GM06990 (cell line): ENCODE measurements at places on chromosomes 16 and 17.

DNA sequence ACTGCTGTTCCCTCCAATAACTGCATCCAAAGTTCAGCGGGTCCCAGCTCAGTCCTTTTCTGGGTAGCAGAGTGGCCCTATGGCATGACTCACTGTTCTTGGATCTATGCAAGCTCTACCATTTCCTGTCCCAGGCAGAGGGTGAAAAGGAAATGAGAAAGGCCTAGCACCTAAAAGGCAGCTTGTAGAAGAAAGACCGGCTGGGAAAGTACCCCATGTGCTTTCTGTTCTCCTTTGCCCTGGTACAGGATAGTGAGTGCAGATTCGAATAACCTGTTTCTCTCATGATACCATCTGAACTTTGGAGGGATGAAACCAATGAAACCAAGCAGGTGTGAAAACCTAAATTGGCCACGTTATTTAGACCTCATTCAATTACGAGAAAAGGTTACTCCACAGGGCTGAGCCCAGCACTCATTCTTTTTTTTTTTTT is 12.7 kb upstream of the HASPIN start:
- peak; percentile 88 for DNase-seq

GRCh38 chr17:59399914-59400313 is 68.5 kb downstream of the YPEL2 start:
- no peak for DNase-seq

DNA sequence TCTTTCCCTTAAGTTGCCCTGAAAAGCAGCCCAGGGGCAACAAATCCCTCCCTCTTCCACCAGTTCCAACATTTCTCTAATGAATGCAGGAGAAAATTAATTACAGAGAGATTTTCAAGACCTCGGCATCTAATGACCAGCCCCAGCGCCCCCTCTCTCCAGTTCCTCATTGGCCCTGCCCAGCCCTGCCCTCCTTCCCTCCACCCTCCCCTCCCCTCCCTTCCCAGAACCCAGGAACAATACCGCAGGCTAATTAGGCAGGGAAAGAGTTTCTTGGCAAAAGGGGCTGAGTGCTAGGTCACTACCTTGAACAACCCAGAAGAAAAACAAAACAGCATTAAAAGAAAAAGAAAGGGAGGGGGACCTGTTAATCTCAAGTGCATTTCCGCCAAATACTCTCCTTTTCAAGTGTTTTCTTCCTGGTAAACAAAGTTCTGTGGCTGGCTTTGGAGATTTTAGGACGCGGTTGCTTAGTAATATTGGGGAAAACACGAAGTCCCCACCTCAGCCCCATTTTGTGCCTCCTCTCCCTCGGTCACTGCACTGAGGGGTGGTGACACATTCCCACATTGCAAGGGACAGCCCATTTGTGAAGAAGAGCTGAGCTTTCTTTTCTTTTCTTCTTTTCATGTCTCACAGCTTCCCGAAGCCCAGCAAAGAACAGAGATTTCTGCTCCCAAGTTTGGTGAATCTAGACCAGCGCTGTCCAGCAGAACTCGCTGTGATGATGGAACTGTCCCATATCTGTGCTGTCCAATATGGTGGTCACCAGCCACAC is 215.4 kb downstream of the SOX9 start:
- no peak for DNase-seq

DNA sequence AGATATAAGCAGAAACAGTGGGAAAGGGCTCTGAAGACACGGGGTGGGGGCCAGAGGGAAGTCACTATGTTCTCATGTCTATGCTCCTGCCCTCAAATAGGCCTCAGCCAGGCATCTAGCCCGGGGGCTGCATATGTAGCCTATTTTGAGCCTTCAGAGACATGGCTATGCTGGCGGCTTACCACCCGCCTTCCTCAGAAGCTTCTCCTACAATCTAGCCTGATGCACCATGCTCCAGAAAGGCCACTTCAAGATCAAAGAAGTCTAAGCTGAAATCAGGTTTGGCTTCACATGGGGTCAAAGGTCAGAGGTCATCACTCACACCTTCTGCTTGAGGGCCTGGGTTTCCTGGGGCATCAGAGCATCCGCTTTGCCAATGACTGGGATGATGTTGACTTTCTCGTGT is 1.6 kb downstream of the SEPTIN1 start:
- DNase-seq = no peak

GRCh38 chr17:78344666-78345065 is 15.2 kb downstream of the SOCS3 start:
- DNase-seq = no peak

DNA sequence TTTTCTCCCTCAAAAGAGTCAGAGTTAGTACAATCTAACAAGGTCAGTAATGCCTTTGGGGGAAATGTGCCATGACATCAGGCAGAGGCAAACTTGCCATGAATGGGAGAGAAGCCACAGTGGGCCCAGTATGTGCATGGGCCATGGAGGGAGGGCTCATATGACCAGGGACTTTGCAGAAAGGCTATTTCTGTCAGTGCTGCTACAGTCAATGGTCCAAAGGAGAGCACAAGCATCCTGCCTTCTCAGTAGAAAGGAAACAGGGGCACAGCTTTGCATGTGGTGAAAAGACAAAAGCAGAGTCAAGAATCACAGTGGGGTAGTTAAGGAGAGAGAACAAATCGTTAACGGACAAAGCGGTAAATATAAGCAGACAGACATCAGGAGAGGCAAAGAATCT is 11.2 kb upstream of the CORO6 start:
- DNase-seq = no peak

GRCh38 chr16:61684541-61684940 is 351.7 kb downstream of the CDH8 start:
- DNase-seq = no peak

GRCh38 chr16:60655514-60656153 is 1380.6 kb downstream of the CDH8 start:
- no peak for DNase-seq

DNA sequence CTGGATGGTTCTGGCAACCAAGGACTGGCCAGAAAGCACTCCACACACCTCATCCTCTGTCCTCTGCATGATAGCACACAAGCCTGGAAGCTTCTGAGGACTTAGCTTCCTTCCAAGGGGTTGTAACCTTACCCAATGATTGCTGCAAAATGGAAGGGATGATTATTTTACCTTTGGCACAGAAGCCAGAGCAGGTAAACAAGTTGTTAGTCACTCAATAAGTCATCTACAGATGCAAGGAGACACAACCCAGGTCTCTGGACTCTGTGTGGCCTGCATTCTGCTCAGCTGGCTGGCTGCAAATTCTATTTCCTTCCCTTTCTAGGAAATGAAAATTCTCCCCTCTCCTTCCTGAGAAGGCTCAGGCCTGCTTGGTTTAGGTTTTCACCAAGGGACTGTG is 26.7 kb upstream of the DYNLL2 start:
- no peak for DNase-seq

DNA sequence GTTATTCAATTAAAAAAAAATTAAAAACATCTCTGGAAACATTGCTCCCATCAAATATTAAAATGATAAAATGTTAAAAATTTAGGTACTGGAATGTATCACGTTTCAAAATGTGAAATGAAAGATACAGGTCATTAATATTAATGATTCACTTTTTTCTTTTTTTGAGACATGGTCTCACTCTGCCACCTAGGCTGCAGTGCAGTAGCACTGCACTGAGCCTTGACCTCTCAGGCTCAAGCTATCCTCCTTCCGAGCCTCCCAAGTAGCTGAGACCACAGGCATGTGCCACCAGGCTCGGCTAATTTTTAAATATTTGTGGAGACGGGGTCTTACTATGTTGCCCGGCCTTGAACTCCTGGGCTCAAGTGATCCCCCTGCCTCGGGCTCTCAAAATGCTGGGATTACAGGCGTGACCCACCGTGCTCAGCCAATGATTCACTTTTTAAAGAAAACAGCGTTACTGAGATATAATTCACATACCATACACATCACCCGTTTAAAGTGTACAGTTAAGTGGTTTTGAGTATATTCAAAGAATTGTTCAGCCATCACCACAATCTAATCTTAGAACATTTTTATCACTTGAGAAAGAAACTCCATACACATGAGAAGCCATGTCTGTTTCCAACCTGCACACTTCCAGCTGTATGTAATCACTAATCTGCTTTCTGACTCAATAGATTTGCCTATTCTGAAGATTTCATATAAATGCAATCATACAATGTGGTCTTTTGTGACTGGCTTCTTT is 19.1 kb upstream of the NETO2 start:
- DNase-seq = no peak

DNA sequence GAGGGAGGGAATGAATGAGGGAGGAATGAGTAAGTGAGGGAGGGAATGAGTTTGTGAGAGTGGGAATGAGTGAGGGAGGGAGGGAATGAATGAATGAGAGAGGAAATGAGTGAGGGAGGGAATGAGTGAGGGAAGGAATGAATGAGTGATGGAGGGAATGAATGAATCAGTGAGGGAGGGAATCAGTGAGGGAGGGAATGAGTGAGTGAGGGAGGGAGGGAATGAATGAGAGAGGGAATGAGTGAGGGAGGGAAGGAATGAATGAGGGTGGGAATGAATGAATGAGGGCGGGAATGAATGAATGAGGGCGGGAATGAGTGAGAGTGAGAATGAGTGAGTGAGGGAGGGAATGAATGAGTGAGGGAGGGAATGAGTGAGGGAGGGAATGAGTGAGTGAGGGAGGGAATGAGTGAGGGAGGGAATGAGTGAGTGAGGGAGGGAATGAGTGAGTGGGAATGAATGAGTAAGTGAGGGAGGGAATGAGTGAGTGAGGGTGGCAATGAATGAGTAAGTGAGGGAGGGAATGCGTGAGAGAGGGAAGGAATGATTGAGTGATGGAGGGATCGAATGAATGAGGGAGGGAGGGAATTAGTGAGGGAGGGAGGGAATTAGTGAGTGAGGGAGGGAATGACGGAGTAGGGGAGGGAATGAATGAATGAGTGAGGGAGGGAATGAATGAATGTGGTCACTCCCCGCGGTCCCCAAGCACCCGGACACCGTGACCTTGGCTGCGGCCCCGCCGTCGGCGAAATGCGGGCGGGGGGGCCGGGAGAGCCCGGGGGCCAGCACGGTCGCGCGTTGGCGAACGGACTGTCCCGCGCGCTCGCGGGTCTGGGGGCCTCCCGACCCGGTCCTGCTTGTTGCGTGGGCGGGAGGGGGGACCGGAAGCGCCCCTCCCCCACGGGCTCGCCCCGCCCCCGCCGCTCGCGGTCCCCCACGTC is 1.1 kb upstream of the UBE2I start:
- no peak for DNase-seq

- no peak for DNase-seq
Observed at GRCh38 chr16:66489385-66489784, 60.5 kb downstream of the TK2 start.

GRCh38 chr17:34081269-34081668 is 173.8 kb upstream of the CCL2 start:
- DNase-seq = no peak

- DNase-seq = peak; percentile 60
Observed at GRCh38 chr16:492211-492875, 35.2 kb upstream of the CAPN15 start.

DNA sequence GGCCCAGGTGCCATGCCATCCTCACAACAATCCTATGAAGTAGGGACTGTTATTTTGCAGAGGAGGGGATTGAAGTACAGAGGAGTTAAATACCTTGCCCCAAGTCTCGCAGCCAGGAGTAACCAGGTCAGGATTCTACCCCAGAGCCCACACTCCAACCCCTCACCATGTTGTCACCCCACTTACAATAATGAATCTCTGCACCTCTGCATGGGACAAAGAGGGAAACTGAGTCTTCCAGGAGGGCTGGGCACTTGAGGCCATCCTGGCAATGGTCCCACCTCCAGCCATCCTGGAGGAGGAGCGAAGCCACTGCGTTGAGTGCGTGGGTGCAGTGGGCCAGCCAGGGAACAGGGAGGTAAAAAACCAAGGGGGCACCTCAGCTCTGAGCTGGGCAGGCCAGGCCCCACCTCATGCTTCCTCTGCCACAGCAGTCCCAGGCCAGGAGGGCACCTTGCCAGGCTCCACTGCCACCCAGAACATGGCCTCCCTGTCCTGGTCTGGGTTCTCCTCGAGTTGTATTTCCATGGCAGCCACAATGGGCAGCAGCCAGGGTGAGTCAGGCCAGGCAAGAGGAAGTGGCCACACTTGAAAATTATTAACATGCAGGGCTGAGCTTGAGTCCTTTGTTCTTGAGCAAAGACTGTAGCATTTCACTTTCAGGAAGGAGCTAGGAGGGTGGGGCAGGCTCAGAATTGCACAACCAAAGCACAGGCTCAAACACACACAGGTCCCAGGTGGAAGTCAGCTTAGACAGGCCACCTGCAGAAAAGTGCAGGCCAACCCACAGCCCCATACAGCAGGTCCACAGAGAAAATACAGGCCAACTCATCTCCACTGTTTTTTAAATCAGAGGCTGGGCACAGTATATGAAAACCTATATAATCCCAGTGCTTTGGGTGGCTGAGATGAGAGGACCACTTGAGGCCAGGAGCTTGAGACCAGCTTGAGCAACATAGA is 52.1 kb downstream of the CUEDC1 start:
- DNase-seq = peak; percentile 78

- DNase-seq = no peak
Observed at GRCh38 chr16:82638095-82638798, 11.5 kb downstream of the CDH13 start.

- no peak for DNase-seq
Observed at GRCh38 chr16:15690296-15690695, 40.3 kb downstream of the NDE1 start.

GRCh38 chr17:78708510-78708973 is 73.5 kb downstream of the CYTH1 start:
- DNase-seq = peak; percentile 54

GRCh38 chr17:39868554-39868942 is 546 bp downstream of the ZPBP2 start:
- DNase-seq = no peak

- no peak for DNase-seq
Observed at GRCh38 chr17:5468075-5468473, 708 bp downstream of the DHX33 start.

GRCh38 chr16:66950971-66951790 is 9.9 kb upstream of the CES3 start:
- DNase-seq = no peak

DNA sequence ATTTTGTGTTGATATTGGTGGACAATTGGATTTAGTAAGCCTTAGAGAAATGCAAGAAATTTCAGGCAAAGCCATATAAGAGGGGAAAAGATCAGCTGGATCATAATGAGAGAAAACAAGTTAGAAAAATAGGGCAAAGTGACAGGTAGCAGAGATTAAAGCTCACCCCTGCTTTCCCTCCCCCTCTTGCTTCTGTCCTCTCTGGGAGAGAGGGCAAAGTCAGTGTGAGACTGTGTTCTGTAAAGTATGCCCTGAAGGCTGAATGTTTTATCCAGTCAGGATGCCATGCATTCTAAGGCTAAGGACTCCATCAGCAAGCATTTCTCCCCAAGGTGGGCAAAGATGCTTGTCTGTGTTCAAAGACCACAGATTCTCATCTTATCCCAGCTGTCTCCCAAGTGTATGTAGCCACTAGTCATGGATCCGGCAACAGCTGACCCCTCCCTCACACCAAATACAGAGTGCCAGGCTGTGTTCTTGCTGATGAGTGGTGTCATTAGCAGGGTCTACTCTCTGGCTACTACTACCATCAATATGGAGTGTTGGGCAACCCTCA is 136.2 kb upstream of the DNAH9 start:
- DNase-seq = no peak

DNA sequence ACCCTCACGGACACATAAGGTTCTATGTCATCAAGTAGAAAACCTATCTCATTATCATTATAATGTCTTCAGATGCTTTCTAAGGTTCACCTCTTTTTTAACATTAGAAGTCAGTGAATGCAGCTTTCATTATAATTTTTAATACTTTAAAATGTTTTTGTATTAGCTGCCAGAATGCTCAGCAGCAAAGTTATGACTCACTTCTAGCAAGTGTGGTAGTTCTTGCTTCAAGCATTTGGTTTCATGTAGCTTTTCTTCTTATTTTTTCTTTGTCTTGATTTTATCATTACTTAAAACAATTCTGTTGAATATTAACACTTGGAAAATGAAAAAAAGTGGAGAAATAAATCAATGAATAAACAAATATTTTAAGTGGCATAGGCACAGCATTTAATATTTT is 23.4 kb downstream of the LPCAT2 start:
- DNase-seq = no peak
